Tibial nerve (tissue), 4 donors: ENCODE measurements at places on chromosomes 6 and 20.

GRCh38 chr6:90229331-90230010, 67.2 kb downstream of the BACH2 start:
- DNase-seq, result no peak
- H3K4me3 ChIP-seq, result no peak overlapping the region
- H3K27ac ChIP-seq, result peak overlapping the region; percentile 76
- no peaks in the 10 kb centered on the region for H3K27me3 ChIP-seq
- no peaks in the 10 kb centered on the region for H3K36me3 ChIP-seq

- H3K36me3 ChIP-seq, result no peaks in the 10 kb centered on the region
- no peak for DNase-seq
- no peak overlapping the region for H3K27ac ChIP-seq
Observed at GRCh38 chr6:3962291-3963280, 113.4 kb downstream of the FAM50B start.

DNA sequence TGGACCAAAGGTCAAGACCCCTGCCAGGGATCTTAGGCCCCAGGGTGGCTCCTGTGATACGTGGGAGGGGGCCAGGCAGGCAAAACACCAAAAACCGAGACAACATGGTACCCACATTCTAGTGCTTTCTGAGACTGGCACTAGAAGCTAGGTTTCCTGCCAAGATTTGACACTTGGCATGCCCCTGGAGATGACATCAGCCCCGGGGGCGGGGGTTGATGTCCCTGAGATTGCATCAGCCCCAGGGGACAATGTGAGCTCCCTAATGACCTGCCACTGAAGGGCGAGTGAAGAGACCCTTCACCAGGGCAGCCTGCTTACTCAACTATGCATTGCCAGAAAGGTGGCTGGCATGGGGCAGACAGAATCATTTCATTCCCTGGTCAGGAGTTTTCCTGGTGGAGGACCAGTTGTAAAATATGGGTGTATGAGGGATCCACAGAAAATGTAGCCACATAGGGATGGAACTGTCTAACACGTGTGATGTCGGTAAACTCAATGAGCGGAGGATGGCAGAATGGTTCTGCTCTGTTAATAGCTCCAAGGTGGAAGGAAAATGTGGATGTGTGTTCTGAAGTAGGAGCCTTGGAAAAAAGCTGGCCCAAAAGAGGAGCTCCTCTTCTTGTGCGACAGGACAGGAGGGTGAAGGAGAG, 219.7 kb downstream of the UNC5CL start:
- no peak for DNase-seq
- H3K27ac ChIP-seq, result no peak overlapping the region
- no peaks in the 10 kb centered on the region for H3K4me1 ChIP-seq
- no peaks in the 10 kb centered on the region for H3K27me3 ChIP-seq
- H3K36me3 ChIP-seq, result no peaks in the 10 kb centered on the region
- H3K4me3 ChIP-seq, result no peak overlapping the region

GRCh38 chr20:14569641-14570040, 232.2 kb upstream of the FLRT3 start:
- H3K27me3 ChIP-seq, result no peaks in the 10 kb centered on the region
- DNase-seq, result no peak
- no peaks in the 10 kb centered on the region for H3K36me3 ChIP-seq
- no peak overlapping the region for H3K27ac ChIP-seq
- H3K4me3 ChIP-seq, result no peak overlapping the region
- H3K4me1 ChIP-seq, result no peaks in the 10 kb centered on the region

GRCh38 chr20:6583134-6583738, 184.2 kb upstream of the BMP2 start:
- H3K4me3 ChIP-seq, result no peak overlapping the region
- H3K36me3 ChIP-seq, result no peaks in the 10 kb centered on the region
- H3K4me1 ChIP-seq, result no peaks in the 10 kb centered on the region
- DNase-seq, result no peak
- no peak overlapping the region for H3K27ac ChIP-seq
- no peaks in the 10 kb centered on the region for H3K27me3 ChIP-seq
